Heart left ventricle (tissue), 16 donors: ENCODE measurements at places on chromosomes 1 and 21. TPM values are rescaled to one million over a fixed set of nuclear protein-coding genes. Genes with fewer than 3 reads are reported as not detected.

The HDGF gene
- 147 TPM for total RNA-seq

The NUP210L gene
- not detected for total RNA-seq

The SNAP47 gene
- 36.7 TPM for total RNA-seq

- no peak for DNase-seq
Measured at GRCh38 chr1:65083263-65083896, 64.6 kb upstream of the AK4 start.

DNA sequence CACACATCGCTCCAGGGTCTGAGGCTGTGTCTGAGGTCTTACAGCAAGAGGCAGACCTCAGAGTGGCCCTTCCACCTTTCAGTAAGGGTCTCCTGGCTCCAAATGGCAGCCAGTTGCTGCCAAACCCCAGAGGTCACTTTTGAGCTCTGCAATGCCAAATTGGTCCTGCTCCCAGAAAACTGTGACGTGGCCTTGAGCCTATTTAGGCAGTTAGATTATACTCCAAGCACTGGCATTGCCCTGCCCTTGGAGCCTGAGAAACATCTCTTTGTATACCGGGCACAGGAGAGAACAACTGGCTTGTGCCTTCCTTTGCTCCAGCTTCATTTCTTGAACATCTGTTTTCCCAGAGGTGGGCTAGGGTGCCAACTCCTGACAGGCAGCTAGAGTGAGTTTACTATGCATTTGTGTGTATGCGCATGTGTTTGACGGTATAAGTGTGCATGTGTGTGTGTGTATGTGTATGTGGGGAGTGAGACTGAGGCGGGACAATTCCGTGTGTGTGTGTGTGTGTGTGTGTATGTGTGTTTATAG is 134.5 kb downstream of the IER5 start:
- peak; percentile 45 for DNase-seq

GRCh38 chr1:235397733-235398132 is 30.5 kb downstream of the TBCE start:
- no peak for DNase-seq

The LEMD1 gene
- total RNA-seq: 2.5 TPM

The CRYBG2 gene
- total RNA-seq: not detected

DNA sequence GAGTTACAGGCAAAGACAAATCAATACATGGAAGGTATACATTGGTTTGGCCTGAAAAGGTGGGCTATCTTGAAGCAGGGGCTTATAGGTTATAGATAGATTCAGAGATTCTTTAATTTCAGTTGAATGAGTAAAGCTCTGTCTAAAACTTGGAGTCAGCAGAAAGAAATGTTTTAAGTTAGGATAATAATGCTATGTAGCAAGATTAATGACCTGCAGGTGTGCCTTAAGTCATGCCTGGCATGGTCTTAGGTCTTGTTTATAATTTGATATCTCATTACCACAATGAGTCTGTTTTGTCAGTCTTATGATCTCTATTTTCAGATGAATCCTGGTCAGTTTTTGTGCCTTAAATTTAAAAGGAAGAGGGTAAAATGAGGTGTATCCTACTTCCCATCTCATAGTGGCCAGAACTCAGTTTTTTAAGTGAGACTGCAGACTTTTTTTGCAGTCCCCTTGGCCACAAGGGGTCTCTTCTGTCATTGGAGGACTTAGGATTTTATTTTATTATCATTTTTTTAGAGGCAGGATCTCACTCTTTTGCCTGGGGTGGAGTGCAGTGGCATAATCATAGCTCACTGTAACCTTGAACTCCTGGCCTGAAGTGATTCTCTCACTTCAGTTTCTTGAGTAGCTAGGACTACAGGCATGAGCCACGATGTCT is 21.3 kb upstream of the PGBD2 start:
- no peak for DNase-seq

- DNase-seq: no peak
Measured at GRCh38 chr1:63653976-63654375, 60.8 kb downstream of the PGM1 start.

DNA sequence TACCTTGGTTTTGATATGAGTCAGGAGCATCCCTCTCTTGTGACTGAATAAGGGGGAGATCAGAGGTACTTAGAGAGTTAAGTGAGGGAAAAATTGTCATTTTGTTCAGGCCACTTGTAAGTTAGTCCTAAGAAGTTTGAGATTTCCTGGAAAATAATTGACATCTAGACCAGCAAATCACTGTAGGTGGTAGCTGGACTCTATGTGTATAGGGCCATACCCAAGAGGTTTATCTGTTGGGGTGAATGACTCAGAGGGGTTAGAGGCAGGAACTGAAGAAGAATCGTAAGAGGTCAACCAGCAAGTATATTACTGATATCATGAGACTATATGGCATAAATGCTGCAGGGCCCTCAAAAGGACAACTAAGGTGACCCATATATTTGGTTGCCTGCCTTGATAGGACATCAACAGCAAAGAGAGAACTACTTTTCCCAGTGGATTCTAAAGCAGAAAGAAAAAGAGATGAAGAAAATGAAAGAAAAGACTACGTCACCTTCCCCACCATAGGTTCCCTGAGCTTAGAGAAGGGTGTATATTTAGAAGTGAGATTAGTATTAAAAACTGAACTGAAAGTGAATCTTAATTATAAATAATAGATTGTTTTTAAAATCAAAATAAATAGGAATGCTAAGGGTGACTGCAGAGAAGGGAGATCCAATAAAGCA is 8.0 kb upstream of the RNPC3 start:
- no peak for DNase-seq

DNA sequence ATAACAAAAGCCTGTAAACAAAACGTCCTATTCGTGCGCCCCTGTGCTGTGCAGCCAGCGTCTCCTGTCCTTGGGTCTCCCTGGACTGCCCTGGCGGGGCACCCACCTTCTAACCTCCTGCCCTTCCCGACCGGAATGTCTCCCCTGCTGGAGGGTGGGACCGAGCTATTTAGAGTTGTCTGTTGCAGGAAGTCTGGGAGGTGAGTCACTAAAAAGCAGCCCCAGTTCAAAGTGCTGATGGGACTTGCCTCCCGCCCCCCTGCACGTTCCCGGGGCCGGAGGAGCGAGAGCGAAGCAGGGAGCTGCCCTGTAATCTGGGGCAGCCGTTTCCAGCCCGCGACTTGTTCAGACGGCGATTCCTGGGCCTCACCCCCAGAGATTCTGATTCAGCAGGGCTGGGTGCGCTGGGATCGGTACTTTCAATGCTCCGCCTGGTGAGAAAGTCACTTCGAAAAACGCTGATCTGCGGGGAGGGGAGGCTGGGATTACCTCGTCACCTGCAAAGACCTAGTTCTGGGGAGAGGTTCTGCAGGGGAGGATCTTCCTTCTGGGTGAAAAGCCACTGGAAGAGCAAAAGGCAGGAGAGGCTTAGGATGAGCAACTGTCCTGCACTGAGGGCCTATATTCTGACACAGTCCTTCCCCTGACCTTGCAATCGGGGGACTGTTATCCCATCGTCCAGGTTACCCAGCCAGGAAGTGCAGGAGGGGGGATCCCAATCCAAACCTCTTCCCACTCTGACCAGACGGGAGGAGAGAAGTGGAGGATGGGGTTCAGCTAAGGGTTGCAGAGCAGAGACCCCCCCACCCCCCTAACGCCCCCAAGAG is 1.2 kb upstream of the DHRS3 start:
- DNase-seq: peak; percentile 83

The PRCC gene
- total RNA-seq: 34.6 TPM
